Activated naive CD4-positive, alpha-beta T cell treated with anti-CD3 and anti-CD28 coated beads, Interleukin-2, amount 50 U/mL, for 16 hours (primary cell): ENCODE measurements at places on chromosomes 2 and 18.
A peak's percentile ranks its signal among the peaks of the same experiment; 100 is the strongest.

DNA sequence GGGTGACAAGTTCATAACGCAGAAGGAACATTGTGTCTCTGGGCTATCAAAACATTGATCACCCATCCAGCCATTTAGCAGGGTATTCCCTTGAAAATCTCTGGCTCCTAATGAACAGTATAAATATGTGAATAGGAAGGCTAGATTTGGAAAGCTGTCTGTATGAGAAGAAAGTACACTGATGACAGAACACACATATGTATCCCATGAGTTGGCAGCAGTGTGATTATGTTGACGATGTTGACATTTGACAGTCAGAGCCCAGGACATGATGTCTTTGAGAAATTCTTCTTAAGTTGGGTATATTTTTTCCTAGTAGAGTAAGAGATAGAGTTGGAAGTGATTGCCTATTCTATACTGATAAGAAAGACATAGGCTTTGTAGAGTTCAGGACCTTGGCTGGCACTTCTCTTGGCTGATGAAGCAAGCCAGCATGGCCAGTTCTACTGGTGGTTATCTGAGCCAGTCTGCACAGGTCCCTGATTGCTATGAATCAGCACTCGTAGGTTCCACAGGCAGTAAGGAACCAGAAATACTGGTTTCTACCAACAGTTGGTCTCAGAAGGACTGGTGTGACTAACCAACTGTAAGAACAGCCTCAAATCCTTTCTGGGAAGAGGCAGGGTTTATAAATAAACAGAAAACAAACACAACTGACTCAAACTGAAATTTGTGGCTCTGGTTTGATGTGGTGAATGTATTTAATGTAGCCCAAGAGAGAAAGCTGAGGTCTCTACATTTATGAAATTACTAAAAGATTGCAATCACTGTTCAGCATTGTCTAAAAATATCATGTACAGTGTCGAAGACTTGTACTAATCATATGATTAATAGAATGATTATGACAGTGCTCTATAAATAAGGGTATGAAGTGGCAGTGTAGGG, 43.9 kb upstream of the RAPH1 start:
- DNase-seq: peak; percentile 13

- DNase-seq: no peak
Observed at GRCh38 chr18:12895626-12896025, 11.6 kb upstream of the PTPN2 start.

DNA sequence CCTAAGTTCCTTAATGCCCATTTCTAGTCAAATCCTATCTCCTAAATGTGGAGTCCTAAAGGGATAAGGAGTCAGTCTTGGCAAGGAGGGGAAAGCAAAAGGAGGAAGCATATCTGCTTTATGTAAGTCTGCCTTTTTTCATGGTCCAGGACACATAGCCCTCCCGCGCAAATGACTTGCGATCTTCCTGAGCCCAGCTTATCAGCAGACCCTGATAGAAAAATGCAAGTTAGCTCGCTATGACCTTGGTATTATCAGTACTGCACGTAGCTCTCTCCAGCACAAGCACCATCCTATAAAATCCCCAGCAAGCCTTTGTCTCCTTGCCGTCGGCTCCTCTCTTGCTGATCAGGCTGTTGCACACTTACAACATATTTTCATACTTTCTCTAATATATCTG, 281.4 kb upstream of the KCNH7 start:
- no peak for DNase-seq

DNA sequence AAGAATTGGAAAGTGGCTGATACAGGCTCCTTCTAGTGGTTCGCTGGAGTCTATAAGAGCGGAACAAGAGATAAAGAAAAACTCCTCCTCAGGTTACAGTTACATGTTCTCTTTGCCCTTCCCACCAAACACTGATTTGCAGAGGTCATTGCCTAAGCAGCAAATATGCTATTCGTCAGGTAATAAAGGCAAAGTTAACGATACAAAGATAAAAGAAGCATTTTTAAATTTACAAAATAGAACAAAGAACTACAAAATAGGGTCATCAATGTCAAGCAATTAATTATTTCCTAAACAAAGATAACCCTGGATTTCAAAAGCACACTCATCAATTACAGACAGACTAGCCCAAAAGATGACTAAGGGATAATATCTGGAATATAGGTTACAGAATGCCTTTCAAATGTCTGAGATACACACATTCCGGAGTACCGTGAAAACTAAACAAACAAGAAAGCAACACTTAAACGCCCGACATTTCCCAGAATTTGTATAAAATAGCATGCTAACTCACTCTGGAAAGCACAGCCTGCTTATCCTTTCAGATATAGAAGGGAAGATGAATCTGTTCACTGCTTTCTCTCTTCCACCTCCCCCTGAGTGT, 186.4 kb downstream of the MREG start:
- DNase-seq: no peak

GRCh38 chr2:241798081-241798630, 10.8 kb upstream of the NEU4 start:
- DNase-seq: peak; percentile 11

DNA sequence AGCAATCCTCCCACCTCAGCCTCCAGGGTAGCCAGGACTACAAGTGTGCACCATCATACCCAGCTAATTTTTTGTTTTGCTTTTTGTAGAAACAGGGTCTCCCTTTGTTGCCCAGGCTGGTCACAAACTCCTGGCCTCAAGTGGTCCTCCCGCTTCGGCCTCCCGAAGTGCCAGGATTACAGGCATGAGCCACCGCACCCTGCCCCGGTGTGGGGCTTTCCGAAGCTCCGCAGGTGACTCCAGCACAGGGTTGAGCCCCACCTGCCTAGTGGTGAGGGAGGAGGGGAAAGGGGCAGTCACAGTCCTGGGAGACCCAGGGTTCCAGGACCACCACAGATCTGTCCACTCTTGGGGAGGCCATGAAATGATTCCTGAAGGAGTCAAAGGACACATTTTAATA, 5.2 kb downstream of the PRLH start:
- no peak for DNase-seq

DNA sequence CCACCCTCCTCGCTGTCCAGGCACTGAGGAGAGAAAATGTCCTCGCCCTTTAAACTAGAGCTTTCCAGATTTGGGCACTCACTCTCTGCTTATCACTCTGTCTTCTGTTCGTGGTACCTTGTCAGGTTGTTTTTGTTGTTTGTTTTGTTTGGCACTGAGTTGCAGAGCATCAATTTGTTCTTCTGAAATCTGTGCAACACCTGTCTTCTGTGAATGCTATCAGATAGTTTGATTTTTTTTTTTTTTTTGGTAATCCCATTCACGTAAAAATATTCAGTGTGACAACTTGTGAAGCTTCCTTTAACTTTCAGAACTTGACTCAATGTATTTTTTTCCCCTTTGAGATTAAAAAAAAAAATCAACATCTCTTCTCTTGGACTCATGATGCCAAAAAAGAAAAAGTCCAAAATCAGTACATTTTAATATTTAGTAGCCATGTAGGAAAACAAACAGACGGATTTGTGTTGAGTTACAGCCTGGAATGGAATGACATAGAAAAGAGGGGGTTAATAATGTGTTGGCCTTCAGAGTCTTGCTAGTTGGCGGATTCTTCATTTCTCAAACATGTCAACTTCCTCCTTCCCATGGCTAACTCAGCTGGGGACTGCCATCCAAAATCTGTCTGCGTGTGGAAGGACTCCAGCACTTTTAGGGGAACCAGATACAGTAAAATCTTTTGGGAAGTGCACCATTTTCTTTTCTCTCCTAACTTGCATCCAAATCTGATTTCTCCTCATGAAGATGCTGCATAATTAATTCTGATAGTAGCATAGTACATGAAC, 1.6 kb downstream of the TMEM178A start:
- no peak for DNase-seq

- no peak for DNase-seq
Observed at GRCh38 chr18:22985250-22985649, 52.1 kb downstream of the RBBP8 start.

DNA sequence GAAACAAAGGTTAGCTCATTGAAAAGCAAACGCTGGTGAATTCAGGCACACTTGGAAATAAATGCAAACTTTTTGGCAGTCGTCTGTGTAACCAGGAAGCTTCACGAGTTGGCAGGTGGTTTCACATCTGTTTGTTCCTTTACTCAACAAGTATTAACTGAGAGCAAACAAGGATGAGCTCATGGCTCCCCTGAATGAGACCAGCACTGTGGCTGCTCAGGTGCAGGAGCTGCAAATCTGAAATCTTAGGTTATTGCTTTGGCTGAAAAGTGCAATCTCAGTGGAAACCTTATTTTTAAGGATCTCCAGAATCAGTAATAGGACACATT, 46.3 kb downstream of the SH3RF3 start:
- no peak for DNase-seq

- no peak for DNase-seq
Observed at GRCh38 chr2:3647246-3647645, 10.8 kb upstream of the ALLC start.

- DNase-seq: no peak
Observed at GRCh38 chr2:176039375-176039774, 37.3 kb upstream of the LNPK start.

DNA sequence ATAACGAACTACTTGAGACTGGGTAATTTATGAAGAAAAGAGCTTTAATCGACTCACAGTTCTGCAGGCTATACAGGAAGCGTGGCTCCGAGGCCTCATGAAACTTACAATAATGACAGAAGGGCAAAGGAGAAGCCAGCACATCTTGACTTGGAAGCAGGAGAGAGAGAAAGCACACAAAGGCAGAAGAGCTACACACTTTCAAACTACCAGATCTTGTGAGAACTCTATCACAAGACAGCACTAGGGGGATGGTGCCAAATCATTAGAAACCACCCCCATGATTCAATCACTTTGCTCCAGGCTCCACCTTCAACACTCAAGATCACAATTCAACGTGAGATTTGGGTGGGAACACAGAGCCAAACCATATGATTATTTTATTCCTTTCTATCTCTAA, 655.9 kb upstream of the SYT4 start:
- no peak for DNase-seq

DNA sequence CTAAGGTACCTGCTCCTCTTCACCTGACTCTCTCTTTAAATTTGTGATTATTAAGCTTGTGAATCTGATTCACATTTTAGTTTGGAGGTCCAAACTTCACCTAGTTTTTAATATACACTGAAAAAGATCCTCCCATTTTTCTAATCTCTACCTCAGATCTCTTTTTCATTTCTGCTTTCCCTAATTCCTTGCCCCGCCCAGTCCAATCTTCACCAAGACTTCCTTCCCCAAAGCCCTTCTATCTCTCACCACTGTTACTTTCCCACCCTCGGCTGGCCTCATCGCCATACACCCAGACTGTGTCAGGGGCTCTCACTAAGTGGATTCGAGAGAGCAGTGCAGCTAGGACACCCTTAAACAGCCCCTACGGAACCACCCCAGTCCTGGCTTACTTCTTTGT, 40.0 kb downstream of the LBH start:
- DNase-seq: no peak

- DNase-seq: no peak
Observed at GRCh38 chr2:40101131-40101575, 322.1 kb upstream of the THUMPD2 start.

DNA sequence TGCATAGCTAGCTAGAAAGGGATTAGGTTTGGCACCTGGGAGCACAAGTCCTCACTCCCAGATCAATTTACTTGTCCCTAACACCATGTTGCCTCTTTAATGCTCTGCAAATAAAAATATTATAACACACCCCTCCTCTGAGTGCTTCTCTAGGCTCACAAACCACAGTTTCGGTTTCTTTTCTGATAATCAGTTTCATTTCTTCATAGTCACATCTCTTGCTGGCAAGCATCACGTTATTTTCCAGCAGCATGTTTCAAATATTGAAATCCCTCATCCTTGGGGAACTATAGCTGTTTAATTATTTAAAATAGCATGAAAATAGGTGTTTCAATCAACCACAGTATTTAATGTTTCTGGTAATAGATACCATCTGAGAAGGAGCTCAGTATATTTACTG, 13.9 kb upstream of the SMCHD1 start:
- DNase-seq: no peak

GRCh38 chr18:24364177-24364576, 33.4 kb downstream of the OSBPL1A start:
- no peak for DNase-seq

- no peak for DNase-seq
Observed at GRCh38 chr18:36786686-36787085, 42.1 kb downstream of the TPGS2 start.

DNA sequence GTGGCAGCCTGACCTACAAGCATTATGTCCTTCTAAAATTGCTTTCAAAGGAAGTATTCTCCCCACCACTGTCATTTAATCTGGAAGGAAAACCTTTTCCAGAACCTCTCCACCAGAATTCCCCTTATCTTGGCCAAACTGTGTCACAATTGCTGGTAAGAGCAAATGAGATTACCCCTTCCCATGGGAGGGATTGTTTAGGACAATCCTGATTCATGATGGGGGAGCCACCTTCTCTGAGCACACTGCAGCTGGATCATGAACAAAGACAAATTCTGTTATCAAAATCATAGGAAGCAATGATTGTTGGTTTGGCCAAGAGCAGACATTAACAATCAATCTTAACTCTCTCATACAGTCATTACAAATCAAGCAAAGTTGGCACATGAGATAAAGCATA, 18.1 kb upstream of the ATOH8 start:
- no peak for DNase-seq
